Stimulated activated naive CD4-positive, alpha-beta T cell treated with Interleukin-2 at 50 U/mL for 16 hours (primary cell): ENCODE measurements at places on chromosomes 2 and 18.

DNA sequence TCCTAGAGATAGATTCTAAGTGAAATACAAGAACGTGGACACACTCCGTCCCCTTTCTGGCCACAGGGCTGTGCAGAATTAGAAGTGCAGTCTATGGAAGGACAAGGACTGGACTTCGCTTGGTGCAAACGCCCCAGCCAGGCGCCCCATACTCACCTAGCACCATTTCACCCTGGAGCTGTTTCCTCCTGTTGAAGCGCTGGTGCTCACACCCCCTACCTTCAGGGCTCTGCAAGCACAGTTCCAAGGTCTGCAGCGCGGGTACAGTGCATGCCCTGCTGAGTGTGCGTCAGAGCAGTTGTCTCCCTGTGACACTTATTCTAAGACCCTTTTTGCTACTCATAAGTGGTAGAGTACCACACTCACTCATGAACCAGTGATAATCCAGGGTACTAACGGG is 3.0 kb downstream of the HPCAL1 start:
- no peak for DNase-seq

DNA sequence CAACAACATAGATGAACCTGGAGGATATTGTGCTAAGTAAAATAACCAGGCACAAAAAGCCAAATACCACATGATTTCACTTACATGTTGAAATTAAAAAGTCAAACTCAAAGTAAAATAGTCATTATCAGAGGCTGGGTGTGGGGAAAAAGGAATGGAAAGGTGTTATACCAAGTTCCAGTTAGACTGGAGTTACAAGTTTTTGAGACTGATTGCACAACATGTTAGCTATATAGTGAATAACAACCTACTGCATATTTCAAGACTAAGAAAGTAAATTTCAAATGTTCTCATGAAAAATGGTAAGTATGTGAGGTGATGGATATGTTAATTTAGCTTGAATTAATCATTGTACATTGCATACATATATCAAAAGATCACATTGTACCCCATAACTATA is 116.8 kb upstream of the HNMT start:
- DNase-seq = no peak

DNA sequence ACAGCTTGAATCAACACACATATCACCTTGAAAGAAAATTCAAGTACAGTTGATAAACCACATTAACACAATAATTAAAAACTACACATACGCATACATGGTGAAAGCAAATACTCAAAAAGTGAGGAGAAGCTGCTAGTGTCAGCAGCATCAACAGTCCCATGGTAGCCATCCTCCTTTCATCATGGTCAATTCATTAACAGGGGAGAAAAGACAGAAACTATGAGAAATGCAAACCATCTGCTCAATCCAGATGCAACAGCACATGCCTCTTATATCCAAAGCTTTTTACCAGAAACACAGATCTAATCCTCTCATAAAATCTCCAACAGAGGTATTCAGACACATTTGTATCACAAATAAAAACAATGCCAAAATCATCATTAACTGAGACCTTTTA is 81.9 kb upstream of the CHRNA1 start:
- DNase-seq = no peak

DNA sequence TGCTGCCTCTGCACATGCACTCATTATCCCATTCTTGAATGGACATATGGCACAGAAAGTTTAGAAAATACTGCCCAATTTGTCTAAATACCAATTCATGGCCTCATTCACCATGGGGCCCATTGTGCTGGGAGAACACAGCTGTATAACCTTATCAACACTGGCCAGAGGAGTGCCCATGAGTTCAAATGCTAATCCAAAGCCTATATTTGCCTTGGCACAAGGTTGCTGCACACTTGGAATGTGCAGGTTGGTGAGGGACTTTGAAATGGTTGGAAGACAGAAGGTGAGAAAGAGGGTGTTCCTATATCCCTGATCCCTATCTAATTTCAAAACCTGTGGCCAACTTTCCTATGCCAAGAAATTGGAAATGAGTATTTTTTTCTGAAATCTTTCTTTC is 693.9 kb upstream of the ID2 start:
- DNase-seq = no peak

GRCh38 chr18:68418881-68419280 is 296.0 kb downstream of the TMX3 start:
- DNase-seq = no peak

- DNase-seq = no peak
These were observed 95.6 kb downstream of the ITGA4 start for GRCh38 chr2:181552808-181553207.

DNA sequence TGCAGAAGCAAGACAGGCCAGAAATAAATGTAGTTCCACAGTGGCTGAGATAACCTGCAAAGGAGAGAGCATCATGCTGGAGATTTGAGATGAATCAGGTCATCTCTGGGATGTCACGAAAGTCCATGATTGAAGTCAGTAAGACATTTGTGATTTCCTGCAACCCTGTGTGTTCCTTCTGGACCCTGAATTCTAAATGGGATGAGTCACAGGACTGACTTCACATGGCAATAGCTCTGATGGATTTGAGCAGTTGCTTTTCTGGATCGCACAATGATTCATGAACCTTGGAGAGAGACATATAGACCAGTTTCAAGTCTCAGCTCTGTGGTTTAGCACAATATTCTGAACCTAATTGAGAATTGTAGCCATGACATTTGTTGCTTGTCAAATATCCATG is 102.9 kb downstream of the TSN start:
- DNase-seq = no peak

GRCh38 chr2:122329278-122329677 is 573.8 kb downstream of the TSN start:
- DNase-seq = no peak

DNA sequence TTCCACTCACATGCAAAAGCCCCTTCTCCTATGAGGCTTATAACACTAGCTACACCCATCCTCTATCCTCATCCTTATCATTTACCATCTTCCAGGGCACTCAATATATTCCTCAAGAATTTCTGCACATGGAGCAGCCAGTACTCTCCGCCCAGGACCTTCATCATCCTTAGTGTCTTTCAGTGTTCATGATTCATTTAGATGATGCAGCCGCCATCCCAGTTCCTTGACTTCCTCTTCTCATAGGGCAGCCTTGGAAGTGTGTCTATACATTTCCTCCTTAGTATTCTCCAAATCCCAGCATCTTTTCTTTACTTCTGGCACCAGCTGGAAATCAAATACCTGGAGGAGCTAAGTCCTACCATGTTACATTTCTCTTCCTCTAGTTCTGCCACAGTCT is 3.0 kb upstream of the ITSN2 start:
- no peak for DNase-seq

GRCh38 chr2:172919732-172920131 is 155.9 kb upstream of the MAP3K20 start:
- no peak for DNase-seq

DNA sequence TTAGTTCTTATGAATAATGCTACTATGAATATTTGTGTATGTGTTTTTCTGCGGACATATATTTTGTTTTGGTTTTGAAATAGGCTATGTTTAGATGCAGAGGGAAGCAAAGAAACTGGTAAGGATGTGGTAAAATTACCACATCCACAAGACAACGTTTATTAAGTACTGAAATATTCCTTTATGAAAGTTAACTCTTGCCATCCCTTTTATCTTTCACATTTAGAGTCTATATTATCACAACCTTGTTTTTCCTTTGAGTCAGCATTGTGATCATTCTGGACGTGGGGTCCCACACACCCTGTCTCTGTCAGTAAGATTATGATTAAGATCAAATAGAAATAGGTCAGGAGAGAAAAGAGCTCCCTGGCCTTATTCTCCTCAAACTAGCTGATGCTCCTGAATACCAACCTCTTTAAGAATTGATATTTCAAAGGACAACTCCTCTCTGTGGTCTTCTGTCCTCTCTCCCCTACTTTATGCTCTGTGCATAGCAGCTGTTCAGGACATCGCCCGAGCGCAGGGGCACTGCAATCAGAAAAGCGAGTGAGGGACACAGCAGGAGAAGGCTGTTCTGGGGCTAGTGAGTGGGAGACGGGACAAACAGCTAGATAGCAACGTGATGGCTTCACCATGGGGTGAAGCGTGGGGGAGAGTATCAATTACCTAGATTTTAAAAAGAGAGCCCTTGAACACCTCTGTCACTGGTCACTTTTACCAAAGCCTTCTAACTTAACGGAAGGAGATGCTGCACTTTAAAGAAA is 12.2 kb downstream of the METAP1D start:
- no peak for DNase-seq

GRCh38 chr2:183242937-183243336 is 118.7 kb downstream of the NUP35 start:
- DNase-seq = no peak

- DNase-seq = no peak
These were observed 608 bp downstream of the CCDC138 start for GRCh38 chr2:108787216-108787541.

GRCh38 chr2:147923846-147924245 is 79.0 kb downstream of the ACVR2A start:
- no peak for DNase-seq

- no peak for DNase-seq
These were observed 24.5 kb upstream of the PEX13 start for GRCh38 chr2:60992985-60993392.

DNA sequence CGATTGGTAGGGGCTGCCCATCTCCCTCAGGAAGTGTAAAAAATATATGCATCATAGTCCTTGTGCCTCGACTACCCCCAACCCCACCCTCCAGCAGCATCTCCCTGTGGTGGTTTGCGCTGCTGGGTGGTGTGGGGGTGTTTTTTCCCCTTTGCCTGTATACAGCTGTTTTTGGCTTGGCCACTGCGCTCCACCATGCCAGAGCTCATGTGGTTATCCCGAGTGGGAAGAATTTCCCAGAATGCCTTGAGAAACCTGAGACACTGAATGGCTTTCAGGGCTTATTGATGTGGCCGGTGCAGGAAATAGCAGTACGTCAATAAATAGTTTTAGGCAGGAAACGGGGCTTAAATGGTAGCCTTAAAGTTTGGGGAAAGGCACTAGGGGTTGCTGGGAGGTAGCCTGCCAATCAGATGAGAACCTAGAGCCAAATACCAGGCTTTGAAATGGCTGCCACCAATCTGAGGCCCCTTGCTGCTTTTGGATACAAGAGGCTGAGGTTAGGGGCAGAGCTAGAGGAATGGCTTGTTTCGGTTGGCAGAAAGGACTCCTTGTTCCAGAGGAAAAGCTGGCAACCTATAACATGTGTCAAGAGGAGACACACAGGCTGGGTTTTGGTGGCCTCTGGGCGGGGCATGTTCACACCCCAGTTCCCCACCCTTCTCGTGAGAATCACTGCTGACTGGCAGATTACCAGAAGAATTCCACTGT is 144.1 kb downstream of the SMAD7 start:
- no peak for DNase-seq

GRCh38 chr2:178449700-178450523 is 1.1 kb downstream of the PRKRA start:
- no peak for DNase-seq

DNA sequence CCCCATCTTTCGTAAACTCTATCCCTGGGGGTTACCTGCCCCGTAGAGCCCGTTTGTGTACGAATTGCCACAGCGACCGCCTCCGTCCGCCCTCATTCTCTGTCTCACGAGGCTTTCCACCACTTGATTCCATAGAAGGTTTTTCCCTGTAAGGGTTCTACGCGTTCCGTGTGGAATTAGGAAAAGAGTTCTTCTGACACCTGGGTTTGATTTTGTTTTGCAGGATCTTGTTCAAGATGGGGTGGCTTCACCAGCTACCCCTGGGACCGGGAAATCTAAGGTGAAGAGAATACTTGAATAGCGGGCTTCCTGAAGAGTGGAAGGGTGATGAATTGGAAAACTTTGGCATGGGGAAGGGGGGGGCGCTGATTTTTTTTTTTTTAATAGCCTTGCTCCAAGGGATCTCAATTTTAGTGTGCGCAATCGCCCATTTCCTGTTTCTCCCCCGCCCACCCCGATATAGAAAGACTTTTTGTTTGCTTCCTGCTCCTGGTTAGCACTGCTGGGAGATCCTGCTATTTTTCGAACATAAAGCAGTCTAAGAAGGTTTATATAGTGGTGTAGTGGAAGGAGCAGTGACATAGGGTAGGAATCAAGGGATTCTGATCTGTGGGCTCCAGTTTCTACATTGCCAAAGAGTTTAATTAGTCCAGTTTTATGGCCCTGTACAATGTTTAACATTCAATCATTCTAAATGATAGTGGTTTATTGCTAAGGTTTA is 564 bp downstream of the GCC2 start:
- DNase-seq = no peak

GRCh38 chr2:226303707-226304106 is 495.9 kb downstream of the IRS1 start:
- DNase-seq = no peak

DNA sequence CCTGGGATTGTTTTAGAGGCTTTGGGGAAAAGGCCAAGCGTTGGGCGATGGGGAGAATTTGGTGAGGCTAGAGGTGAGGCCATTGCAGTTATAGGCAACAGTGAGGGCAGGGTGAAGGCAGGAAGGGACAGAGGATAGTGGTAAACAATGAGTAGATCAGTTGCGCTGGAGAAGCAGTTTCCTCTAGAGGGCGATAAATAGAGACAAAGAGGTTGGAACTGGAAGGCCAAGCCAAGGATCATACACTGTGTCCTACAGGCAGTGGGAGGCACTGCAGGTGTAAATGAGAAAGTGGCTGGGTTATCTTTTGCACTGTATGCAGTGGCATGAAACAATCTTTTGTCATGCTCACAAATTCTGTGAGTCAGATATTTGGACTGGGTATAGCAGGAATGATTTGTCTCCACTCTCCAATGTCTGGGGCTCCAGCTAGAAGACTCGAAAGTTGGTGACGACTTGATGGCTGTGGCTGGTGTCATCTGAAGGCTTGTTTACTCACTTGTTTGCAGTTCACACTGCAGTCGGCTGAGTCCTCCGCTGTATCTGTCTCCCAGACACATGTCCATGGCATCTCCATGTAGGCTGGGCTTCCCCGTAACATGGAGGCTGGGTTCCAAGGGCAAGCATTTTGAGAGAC is 82.1 kb downstream of the TNP1 start:
- no peak for DNase-seq

- no peak for DNase-seq
These were observed 1574.2 kb upstream of the PIK3C3 start for GRCh38 chr18:40380686-40381439.

DNA sequence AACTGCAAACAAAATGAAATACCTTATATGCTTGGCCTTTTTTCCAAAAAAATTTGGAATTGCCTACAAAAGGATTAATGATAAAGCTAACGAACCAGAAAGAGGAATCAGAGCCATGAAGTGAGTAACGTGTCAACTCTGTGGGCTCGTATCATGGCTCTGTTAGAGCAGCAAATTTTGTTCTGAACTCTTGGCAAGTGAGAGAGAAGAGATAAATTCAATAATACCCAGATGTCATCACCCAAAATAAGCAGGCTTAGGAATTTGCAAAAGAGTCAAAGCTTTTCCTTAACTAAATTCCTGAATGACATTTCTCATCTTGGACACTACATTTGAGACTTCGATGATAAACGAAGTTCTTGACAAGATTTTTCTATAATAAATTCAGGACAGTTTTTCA is 4.4 kb downstream of the TXNDC2 start:
- no peak for DNase-seq

DNA sequence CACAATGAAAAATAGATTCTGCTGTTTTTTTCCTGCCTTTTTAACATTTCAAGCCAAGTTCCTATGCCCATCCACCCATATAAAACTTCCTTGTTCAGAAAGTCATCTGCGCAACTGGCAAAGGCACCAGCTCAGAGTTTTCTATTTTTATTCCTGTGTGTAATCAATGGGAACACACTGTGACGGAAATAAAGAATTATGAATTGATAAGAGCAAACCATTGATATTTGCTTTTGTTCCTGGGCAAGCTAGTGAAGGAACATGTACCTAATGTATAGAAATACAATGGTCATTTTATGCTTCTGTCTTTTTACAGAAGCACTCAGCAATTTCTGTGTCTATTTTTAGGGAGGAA is 30.8 kb upstream of the AAK1 start:
- DNase-seq = no peak
